ENCODE measurements at places on chromosomes 12 and 14.
A peak's percentile ranks its signal among the peaks of the same experiment; 100 is the strongest.

- no peak for DNase-seq
These were observed 66.1 kb downstream of the SIX6 start for GRCh38 chr14:60575008-60575407.

GRCh38 chr14:56808383-56809269, 1.7 kb downstream of the OTX2 start:
- DNase-seq = no peak

DNA sequence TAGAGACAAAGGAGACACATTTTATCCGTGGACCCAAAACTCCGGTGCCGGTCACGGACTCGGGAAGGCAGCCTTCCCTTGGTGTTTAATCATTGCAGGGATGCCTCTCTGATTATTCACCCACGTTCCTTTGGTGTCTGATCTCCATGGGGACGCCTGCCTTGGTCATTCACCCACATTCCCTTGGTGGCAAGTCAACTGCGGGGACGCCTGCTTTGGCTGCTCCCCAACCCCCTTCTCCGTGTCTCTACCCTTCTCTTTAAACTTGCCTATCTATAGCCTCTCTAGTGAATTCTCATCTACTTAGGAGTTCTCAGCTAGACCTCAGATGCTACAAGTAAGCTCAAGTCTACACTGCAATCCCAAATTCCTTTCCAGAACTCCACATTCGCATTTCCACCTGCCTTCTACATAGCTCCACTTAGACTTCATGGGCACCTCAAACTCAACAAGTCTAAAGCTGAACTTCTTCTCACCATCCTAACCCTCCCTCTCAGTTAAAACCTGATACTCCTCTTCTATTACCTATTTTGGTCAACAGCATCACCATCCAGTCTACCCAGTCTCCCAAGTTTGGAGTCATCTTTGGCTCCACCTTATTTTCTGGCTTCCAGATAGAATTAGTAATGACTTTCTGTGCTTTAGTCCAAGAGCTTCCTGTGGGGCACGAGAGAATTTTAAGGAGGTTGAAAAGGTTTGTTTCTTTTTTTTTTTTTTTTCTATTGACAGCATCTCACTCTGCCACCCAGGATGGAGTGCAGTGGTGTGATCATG, 14.4 kb downstream of the SPTLC2 start:
- no peak for DNase-seq

DNA sequence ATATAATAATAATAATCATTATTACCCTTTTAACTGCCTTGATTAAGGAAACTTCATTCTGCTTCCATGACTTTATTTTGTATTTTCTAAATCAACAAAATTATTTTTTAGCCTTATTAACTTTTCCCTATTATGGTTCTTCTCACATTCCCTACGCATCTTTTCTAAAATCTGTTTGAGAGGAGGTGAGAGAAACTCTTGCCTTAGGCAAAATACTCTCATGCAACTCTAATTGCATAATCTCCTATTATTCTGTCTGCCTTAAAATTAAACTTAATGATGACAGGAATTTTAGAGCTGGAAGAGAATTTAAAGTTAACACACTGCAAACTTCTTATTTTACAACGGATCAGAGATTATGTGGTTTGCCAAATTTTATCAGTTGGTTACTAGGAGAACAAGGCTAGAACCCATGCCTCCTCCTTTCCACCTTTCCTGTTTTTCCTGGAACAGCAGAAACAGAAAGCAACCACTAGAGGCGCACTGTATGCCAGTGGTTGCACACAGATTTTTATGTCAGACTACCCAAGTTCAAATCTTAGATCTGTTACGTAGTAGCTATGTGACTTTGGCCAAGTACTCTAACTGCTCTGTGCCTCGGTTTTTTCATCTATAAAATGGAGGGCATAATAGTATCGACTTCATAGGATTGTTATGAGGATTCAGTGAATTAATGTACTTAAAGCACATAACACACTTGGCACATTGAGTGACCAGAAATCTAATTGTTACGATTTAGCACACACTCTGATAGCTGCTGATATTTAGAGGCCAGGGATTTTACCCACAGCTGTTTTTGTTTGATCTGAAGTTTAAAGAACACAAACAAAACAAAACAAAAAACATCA, 4.3 kb upstream of the BRMS1L start:
- DNase-seq = peak; percentile 13

DNA sequence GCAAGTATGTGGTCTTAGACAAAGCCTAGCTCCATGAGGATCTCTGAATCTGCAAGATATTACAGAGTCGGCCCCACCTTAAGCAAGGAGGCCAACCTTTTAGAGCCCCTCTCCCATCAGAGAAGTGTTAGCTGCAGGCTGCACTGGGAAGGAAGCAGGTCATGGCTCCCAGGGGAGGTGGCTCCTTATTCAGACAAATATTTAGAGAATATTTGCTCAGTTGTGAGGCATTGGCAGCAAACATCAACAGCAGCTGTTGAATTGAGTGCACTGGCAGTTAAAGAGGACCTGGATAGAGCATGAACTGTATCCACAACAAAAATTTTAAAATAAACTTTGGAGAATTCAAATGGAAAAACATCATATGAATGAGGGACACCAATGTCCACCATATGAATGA, 44.7 kb downstream of the FSCB start:
- DNase-seq = no peak

- peak; percentile 94 for DNase-seq
These were observed 6.0 kb downstream of the GAPDH start for GRCh38 chr12:6540181-6540877.

DNA sequence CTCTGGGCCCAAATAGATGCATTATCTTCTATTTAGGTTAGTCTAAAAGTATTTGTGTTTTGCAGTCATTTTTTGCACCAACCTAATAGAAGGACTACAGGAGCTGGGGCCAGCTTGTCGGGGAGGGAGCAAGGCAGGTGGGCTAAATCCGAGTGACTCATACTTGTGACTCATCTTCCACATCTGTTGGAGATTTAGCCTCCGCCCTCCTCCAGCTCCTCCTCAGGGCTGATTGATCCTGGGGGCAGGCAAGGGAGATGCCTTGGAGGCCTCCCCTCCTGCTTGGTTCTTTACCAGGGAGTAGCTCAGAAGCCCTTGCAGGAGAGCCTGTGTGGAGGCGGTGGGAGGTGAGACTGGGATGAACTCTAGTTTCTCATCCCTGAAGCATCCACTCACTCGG, 27.9 kb downstream of the RHOF start:
- peak; percentile 27 for DNase-seq

GRCh38 chr12:131402781-131403396, 308.0 kb upstream of the SFSWAP start:
- no peak for DNase-seq
